Osteoblast (primary cell): ENCODE measurements at places on chromosomes 6 and 20. TPM values are rescaled to one million over a fixed set of nuclear protein-coding genes. Genes with fewer than 3 reads are reported as not detected.

The LPA gene
- total RNA-seq = not detected in 2 replicates

The SCGN gene
- not detected in 2 replicates for total RNA-seq

GRCh38 chr6:87698547-87699006 lies 3.5 kb downstream of the AKIRIN2 start:
- peak overlapping the region; percentile 98 for H3K4me3 ChIP-seq
- no peaks in the 10 kb centered on the region for H3K36me3 ChIP-seq
- H3K27me3 ChIP-seq = no peaks in the 10 kb centered on the region
- H3K4me1 ChIP-seq = peaks cover 21% of the 10 kb centered on the region

- H3K27ac ChIP-seq = no peak overlapping the region
- no peak overlapping the region for H3K4me3 ChIP-seq
- peaks cover 19% of the 10 kb centered on the region for H3K36me3 ChIP-seq
- no peaks in the 10 kb centered on the region for H3K4me1 ChIP-seq
Observed at GRCh38 chr20:39042279-39043150, 80.4 kb downstream of the DHX35 start.

DNA sequence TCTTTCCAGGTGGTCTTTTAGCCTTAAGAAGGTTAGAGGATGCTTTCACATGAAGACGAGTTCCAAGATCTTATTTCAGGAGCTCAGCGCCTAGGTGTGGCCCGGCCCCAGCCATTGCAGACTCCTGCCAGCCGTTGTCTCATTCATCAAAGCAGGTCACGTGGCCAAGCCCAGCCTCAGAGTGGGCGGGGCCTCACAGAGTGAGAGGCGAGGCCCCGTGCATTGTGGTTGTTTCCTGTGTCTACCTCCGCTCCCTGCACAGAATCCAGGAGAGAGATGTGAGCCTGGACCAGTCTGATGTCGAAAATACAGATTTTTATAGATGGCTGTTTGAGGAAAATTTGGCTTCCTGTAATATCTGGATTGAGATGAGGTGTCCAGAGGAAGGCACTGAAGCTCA lies 49.2 kb upstream of the CST5 start:
- H3K4me3 ChIP-seq = no peak overlapping the region
- peaks cover 4% of the 10 kb centered on the region for H3K27me3 ChIP-seq
- no peak for DNase-seq

GRCh38 chr6:127686084-127686483 lies 109.1 kb downstream of the C6orf58 start:
- H3K36me3 ChIP-seq = no peaks in the 10 kb centered on the region
- H3K4me3 ChIP-seq = no peak overlapping the region
- H3K27me3 ChIP-seq = peaks cover 12% of the 10 kb centered on the region
- no peaks in the 10 kb centered on the region for H3K4me1 ChIP-seq
- no peak for DNase-seq
